ENCODE measurements at places on chromosomes 12 and 14.

DNA sequence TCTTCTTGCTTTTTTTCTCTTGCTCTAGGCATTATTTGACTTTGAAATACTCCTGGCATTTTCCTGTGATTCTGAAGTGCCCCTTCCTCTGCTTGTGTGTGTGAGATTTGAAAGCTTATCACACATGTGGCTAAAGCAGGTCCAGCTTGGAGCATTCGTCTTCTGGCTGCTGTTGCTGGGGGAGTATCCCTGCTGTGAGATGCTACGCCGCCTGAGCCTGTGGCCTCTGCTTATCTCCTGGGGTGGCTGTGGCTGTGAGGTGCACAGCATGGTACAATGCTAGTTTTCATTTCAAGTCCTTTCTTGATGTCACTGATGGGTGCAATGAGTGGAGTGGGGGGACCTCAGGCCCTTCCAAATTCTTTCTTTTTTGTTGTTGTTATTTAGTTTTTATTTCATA, 371.8 kb downstream of the ZFP36L1 start:
- no peak for DNase-seq

DNA sequence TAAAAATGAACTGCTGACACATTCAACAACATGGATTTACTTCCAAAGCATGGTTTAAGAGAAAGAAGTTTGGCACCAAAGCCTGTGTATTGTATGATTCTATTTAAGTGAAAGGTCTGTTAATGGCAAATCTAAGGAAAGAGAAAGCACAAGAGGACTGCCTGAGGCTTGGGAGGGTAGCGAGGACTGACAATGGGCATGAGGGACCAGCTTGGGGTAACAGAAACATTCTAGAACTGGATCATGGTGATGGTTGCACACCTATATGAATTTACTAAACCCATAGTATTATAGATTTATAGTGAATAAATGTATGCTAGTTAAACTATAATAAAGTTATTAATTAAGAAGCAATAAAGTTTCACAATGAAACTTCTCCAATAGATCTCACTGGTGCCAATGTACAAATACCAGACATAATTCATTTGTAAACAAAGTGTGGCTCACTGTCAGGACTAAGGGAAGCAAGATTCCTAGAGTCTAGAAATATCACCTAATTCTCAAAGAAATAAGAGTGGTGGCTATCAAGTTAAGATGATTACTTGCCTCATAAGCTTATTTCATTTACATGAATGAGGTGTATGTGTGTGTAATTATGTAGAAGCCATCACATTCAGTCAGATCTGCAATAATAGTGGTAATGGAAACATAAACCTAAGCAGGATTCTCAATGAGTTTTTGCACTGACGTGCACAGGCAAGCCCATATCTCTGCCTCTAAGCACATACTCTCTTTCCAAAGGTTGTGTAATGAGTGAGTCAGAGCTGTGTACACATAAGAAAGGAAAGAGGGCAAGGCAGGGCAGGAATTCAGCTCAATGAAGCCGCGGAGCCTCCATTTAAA, 353.4 kb downstream of the KCNH5 start:
- DNase-seq = no peak

GRCh38 chr14:24988760-24989159, 61.2 kb downstream of the STXBP6 start:
- DNase-seq = no peak

DNA sequence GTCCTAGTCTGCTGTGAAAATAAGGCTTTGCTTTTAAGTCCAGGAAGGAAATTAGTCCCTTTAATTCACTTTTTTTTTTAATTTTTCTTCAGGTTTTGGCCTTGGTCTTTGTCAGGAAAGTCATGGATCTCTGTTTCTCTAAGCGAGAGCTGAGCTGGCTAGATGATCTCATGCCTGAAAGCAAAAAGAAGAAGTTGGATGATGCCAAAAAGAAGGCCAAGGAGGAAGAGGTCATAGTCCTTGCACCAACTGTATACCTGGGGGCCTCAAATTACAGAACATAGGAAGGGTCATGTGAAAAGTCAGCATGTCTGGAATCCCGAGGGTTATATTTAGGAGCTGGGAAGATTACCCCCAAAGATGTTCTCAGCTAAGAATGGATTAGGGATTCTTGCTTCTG, 72.3 kb downstream of the SLC4A8 start:
- no peak for DNase-seq

- peak; percentile 50 for DNase-seq
These were observed 112.3 kb upstream of the BCL2L14 start for GRCh38 chr12:11958221-11959091.

DNA sequence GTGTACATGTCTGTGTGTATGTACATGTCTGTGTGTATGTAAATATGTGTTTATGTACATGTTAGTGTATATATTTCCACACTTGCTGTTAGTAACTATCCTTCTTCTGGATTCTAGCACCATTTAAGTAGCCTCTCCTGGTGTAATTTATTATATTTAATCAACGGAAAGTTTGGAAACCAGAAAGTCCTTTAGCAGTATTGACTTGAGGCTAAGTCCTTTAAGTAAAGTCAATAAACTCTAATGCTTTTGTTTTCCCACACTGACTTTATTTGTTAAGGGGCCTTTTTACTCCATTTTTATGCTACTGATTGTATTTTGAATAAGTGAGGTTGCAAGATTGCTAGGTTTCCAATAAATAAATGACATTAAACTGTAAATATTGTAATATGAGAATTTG, 876.4 kb upstream of the SEL1L start:
- DNase-seq = no peak

GRCh38 chr12:80761838-80762237, 45.1 kb downstream of the MYF5 start:
- DNase-seq = no peak

DNA sequence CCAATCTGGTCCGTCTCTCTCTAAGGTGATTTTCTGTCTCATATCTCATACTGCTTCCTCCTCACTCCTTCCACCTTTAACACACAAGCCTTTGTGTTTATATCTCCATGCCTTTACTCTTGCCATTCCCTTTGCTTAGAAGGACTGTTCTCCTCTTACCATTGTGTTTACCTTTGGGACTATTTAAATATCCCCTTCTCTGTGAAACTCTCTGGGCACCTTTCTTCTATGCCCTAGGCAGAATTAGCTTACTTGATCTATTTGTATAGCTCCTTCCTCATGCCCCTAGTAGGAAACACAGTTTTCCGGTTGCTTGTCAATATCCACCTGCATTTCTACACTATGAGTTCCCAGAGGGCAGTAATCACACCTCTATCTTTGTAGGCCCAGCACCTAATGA, 3.9 kb upstream of the AMHR2 start:
- no peak for DNase-seq

GRCh38 chr14:53389202-53389601, 236.1 kb upstream of the DDHD1 start:
- DNase-seq = no peak

GRCh38 chr14:84343656-84344055, 1186.3 kb upstream of the FLRT2 start:
- no peak for DNase-seq

DNA sequence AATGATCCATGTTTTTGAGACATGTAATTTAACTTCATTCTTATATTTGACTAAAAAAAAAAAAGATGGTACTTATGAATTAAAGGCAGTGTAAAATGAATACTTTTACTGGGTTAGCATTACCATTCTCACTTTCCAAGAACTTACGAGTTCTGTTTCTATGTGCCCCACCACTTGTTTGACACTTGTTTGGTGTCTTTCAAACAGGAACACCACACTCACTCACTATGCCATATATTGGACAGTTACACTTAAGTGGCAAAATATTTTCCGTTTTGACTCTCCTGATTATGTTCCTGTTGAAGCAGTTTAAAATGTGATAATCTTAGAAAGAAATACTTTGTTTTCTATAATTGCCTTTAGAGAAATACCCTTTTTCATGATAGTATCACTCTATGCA, 56.6 kb upstream of the ATXN7L3B start:
- no peak for DNase-seq

DNA sequence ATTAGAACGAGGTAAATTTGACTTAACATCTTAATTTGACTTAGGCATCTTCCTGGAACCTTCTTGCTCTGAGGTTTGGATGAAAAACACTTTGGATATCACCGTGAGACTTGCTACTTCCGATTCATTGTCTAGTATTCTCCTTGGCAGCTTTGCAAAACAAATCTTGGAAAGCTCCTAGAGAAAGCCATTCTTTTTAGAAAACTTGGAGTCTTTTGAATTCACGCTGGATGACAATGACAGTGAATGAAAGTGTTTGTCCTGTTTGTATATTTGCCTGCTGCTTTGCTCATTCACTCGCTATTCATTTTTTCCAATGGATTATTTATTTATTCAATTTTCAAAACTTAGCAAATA, 222.1 kb upstream of the HMGA2 start:
- DNase-seq = no peak

DNA sequence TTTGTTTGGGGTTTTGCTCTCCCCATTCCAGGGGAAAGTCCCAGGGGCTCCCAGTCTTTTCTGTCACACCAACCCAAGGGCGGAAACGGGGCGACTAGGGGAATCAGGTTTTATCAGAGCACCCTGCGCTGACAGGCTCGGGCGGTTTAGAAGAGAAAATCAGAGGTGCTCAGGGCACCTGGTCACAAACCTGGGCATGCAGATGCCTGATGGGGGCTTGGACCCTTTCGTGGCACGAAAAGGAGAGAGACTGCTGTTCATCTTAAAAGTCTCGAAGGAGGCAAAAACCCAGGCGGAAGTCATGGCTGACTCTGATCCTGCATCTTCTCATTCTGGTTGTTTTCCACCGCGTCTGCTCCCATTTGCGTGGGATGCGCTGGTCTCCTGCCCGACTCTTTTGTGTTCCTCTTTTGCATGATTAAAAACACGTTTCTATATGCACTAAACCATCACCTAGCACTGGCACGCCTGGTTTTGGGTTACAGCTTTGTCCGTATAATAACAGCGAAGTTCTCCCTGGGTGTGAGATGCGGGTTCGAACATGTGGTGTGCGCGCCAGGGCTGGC, 13.2 kb downstream of the OTX2 start:
- no peak for DNase-seq

DNA sequence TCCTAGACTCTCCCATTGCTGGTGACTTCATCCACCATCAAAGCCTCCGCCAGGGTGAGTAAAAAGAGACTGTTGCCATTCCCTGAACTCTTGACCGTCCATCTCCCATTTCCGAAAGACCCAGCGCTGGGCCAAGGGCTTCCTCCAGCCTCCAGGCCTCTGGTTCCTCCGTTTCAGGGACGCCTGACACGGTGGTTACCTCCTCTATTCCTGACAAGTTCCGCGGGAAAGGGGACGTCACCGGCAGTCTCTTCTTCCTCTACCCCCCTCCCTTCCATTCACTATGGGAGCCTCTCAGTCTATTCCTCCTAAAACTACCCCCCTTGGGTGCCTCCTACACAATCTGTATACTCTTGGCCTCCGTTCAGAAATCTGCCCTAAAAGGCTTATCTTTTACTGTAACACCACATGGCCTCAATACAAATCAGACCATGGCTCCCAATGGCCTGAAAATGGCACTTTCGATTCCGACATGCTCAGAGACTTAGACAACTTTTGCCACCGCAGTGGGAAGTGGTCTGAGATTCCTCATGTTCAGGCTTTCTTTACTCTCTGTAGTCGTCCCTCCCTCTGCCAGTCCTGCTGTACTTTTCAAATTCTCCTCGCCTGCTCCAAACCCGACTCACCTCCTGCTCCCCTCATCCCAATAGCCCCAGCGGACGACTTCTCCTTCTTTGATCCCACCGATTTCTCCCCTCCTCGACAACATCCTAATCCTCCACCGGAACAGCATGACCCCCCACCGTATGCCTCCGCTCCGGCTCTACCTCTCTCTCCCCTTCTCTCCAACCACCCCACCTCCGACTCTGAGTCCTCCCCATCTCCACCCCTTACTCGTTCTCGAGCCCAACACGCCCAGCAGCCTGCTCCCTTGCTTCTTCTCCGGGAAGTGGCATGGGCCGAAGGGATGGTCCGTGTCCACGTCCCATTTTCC, 70.4 kb downstream of the MOK start:
- no peak for DNase-seq

DNA sequence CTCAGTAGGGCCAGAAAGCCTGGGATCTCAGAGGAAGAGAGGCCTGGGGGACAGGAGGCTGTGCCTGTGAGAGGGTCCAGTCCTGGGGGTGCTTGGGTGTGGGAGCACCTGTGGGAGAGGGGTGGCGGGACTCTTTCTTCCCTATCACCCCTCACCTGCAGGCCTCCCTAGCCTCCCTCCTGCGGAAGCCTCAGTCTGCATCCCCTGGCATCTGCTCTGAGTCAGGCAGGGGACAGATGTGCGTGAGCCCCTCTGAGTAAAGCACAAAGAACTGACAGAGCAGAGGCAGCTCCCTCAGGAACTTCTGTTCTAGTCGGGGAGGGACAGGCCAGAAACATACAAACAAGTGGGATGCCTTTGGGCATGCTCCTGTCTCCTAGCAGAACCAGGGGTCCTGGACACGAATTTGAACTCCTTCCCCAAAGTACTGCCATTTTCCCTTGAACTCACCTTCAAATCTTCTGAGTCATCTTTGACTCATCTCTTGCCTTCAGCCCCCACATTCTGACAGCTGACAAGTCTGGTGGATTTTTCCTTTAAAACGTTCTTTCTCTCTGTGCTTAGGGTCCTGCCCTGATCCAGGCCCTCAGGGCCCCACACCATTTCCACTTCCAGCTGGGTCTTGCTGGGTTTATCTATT, 8.5 kb upstream of the HSP90AA1 start:
- DNase-seq = no peak

- no peak for DNase-seq
These were observed 888.1 kb upstream of the MDGA2 start for GRCh38 chr14:48563489-48563888.

DNA sequence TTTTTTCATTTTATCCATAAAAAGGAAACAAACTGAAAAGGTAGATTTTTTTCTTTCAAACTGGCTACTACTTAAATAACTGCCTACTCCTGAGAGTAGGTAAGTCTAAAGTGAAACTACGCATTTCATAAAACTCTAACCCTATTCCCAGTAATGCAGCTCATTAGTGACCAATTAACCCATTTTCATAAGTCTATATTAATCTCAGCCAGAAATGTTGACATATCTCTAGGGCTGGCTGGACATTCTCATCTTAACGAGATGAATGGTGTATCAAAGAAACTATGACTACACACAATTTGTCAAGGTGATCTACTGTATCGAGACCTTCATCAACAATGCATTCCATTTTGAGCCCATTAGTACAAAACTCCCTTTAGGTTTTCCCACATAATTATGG, 57.2 kb downstream of the EPS8 start:
- DNase-seq = no peak

GRCh38 chr12:131986910-131987309, 37.2 kb downstream of the EP400 start:
- no peak for DNase-seq

GRCh38 chr12:79514730-79515529, 175.8 kb downstream of the PAWR start:
- no peak for DNase-seq

- DNase-seq = no peak
These were observed 10.8 kb upstream of the MDM1 start for GRCh38 chr12:68342966-68343365.

- DNase-seq = no peak
These were observed 119.4 kb downstream of the KTN1 start for GRCh38 chr14:55699131-55700057.

- no peak for DNase-seq
These were observed 185.8 kb downstream of the EGLN3 start for GRCh38 chr14:33764876-33765650.

- DNase-seq = no peak
These were observed 72.4 kb downstream of the FERMT2 start for GRCh38 chr14:52878469-52878868.
